ENCODE measurements at places on chromosomes 11 and 22. TPM values are rescaled to one million over a fixed set of nuclear protein-coding genes. Genes with fewer than 3 reads are reported as not detected.

The SEZ6L gene
- not detected for total RNA-seq

The FERMT3 gene
- total RNA-seq = 0.44 TPM

The HTR3B gene
- not detected for total RNA-seq

The RIC3 gene
- total RNA-seq = 0.96 TPM

DNA sequence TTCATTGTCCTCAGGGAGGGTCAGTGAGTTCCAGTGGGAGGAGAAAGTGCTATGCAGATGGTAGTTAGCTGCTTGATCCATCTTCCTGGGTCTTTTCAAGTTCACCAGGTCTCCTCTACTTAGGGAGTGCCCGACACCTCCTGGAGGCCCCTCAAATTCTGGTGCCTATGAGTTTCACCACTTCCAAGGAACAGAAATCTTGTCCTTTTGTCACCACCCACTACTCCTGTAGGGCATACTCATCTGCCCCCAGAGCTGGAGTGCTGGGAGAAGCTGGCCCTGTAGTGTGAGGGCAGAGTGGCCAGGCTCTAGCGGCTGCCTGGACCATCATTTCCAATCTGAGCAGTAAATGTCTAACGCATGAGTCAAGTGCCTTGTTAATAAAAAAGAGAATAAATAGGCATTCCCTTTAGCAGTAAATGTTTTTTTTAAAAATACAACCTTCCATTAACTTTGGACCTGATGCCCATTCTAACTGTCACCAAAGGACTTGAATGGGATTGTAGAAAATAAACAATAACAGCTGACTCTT is 12.5 kb downstream of the IRAG1 start:
- no peaks in the 10 kb centered on the region for H3K4me1 ChIP-seq
- H3K27me3 ChIP-seq = peaks cover 38% of the 10 kb centered on the region
- DNase-seq = no peak
- no peak overlapping the region for H3K4me3 ChIP-seq
- H3K36me3 ChIP-seq = no peaks in the 10 kb centered on the region
- H3K27ac ChIP-seq = no peak overlapping the region

GRCh38 chr11:94774345-94774744 is 6.2 kb downstream of the AMOTL1 start:
- H3K27me3 ChIP-seq = no peaks in the 10 kb centered on the region
- H3K36me3 ChIP-seq = peaks cover 8% of the 10 kb centered on the region
- H3K4me1 ChIP-seq = peaks cover 41% of the 10 kb centered on the region
- H3K4me3 ChIP-seq = no peak overlapping the region
- DNase-seq = no peak

All from MCF 10A (cell line).